ENCODE measurements at places on chromosomes 3 and 15. TPM values are rescaled to one million over a fixed set of nuclear protein-coding genes. Genes with fewer than 3 reads are reported as not detected.
A peak's percentile ranks its signal among the peaks of the same experiment; 100 is the strongest.

DNA sequence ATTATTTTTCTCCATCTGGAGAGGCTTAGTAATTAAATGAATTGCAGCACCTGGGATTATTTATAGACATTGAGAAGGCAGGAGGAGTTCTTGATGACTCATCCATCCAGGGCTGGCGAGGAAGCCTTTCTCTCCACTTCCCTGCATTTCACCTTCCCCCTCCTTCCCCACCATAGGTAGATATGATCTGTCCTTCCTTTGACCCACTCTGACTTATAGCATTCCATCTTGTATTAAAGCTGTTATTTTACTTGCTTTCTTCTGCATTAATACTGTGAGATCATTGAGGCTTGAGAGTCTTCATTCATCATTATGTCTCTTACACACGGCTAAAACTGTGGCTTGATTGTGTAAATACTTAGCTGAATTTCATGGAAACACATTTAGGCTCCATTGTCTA lies 288.8 kb downstream of the FEZF2 start:
- DNase-seq, result no peak
- H3K36me3 ChIP-seq, result no peaks in the 10 kb centered on the region
- H3K27ac ChIP-seq, result no peak overlapping the region
- no peaks in the 10 kb centered on the region for H3K4me1 ChIP-seq

The NANOGP8 gene
- not detected for total RNA-seq

GRCh38 chr3:133443649-133444422 lies 44.0 kb downstream of the BFSP2 start:
- no peak overlapping the region for H3K4me3 ChIP-seq
- H3K27me3 ChIP-seq, result no peaks in the 10 kb centered on the region
- DNase-seq, result peak; percentile 30
- H3K36me3 ChIP-seq, result no peaks in the 10 kb centered on the region

DNA sequence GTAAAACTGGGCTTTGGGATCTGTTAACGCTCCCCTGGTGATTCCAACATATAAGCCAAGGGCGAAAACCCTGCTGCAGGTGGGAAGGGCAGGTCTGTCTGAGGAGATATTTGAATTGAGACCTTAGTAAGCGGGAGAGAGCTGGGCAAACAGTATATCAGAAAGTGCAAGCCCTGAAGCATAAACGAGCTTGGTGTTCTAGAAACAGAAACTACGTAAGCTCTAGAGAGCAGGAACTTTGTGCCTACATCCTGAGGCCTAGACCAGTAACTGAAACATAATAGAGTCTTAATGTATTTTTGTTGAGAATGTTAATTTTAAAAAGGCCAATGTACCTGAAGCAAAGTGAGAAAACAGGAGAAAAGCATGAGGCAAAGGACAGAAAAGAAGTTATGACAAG lies 62.9 kb upstream of the FSIP1 start:
- no peak overlapping the region for H3K27ac ChIP-seq
- no peaks in the 10 kb centered on the region for H3K27me3 ChIP-seq
- H3K4me1 ChIP-seq, result no peaks in the 10 kb centered on the region
- DNase-seq, result no peak
- no peak overlapping the region for H3K4me3 ChIP-seq

GRCh38 chr3:135197246-135197645 lies 402.2 kb downstream of the EPHB1 start:
- no peaks in the 10 kb centered on the region for H3K36me3 ChIP-seq
- no peak overlapping the region for H3K4me3 ChIP-seq
- no peak overlapping the region for H3K27ac ChIP-seq
- H3K27me3 ChIP-seq, result no peaks in the 10 kb centered on the region

DNA sequence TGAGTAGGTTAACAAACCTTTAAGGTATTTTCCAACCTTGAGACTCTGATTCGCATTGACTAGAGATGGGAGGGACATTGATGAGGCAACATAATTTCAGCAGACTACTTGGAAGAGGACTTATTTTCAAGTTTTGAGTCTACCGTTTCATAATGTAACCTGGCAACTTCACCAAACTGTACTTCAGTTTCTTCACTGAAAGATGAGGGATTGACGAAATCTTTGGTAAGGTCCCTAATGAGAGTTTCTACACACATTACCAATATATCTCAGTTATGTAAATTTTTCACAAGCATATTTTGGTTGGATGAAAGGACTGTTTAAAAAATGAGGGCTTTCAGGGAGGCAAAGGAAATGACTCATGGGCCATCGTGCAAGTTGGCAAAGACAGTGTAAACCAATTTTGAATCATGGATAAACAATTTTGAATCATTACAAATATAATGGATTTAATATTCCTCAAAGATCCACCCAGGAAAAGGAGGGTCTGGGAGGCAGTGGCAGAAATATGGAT lies 28.7 kb upstream of the SEMA6D start:
- DNase-seq, result no peak
- H3K4me1 ChIP-seq, result no peaks in the 10 kb centered on the region
- no peak overlapping the region for H3K27ac ChIP-seq
- no peaks in the 10 kb centered on the region for H3K36me3 ChIP-seq
- H3K4me3 ChIP-seq, result no peak overlapping the region

GRCh38 chr3:9767418-9767817 lies 2.3 kb downstream of the CAMK1 start:
- no peaks in the 10 kb centered on the region for H3K27me3 ChIP-seq
- DNase-seq, result no peak
- no peak overlapping the region for H3K27ac ChIP-seq
- no peaks in the 10 kb centered on the region for H3K36me3 ChIP-seq

DNA sequence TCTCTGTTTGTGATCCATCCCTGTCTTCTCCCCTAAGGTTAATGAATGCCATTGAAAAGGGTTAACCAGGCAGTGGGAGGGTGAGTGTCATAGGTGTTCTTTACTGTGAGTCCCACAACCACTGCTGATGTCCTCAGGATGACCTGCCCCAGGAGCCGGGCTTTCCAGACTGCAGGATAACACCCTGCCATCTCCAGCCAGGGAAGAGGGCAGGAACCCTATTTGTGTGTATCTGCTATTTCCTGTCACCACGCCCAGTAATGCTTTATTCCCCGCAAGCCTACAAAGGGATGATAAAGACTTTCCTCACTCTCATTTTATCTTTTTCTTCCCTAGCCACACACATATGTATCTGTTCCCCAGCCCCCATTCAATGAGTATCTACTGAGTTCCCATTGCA lies 15.6 kb upstream of the CTXND1 start:
- DNase-seq, result no peak
- no peaks in the 10 kb centered on the region for H3K4me1 ChIP-seq
- peaks cover 28% of the 10 kb centered on the region for H3K27me3 ChIP-seq
- no peaks in the 10 kb centered on the region for H3K36me3 ChIP-seq
- H3K27ac ChIP-seq, result no peak overlapping the region

DNA sequence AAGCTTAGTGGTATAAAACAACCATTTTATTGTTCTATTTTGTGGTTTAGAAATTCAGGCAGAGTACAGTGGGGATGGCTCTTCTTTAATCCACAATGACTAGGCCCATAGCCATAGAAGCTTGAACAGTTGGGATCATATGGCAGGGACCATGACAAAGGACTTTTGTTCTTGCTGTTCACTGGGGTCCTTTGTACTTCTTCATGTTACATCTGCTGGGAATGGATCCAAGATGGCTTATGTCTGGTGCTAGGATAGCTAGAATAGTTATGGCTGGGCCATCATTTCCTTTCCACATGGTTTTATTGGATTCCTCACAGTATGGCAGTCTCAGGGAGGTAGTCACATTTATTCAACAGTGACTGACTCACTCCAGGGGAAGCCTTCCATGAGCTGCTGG lies 427.9 kb upstream of the AGTR1 start:
- no peaks in the 10 kb centered on the region for H3K36me3 ChIP-seq
- H3K4me1 ChIP-seq, result no peaks in the 10 kb centered on the region
- H3K27ac ChIP-seq, result no peak overlapping the region

The CPN2 gene
- 3.5 TPM for total RNA-seq

The ERICH6 gene
- total RNA-seq, result not detected

The TRIM42 gene
- total RNA-seq, result not detected

GRCh38 chr3:49876567-49876966 lies 6.9 kb upstream of the CAMKV start:
- H3K36me3 ChIP-seq, result no peaks in the 10 kb centered on the region
- no peak for DNase-seq
- no peak overlapping the region for H3K27ac ChIP-seq
- H3K4me3 ChIP-seq, result no peak overlapping the region
- H3K4me1 ChIP-seq, result peaks cover 32% of the 10 kb centered on the region

DNA sequence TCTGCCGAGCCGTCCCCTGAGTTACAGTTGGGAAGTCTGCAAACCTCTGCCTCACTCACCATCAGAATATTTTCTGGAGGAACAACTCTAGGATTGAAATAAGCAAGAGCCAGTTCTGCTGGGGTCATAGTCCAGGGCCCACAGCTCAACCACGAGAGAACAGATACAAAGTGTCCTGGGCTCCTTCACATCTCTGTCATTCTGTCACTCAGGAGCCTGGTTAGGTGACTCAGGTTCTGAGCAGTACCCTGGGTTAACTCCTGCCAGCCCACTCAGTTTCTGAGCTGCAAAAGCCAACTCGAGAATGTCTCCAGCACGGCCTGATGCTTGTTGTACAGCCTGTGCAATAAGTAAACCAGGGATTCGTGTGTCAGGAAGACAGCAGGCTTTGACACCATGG lies 155.7 kb downstream of the SLCO3A1 start:
- H3K27ac ChIP-seq, result no peak overlapping the region
- no peak for DNase-seq
- no peaks in the 10 kb centered on the region for H3K27me3 ChIP-seq
- no peak overlapping the region for H3K4me3 ChIP-seq

DNA sequence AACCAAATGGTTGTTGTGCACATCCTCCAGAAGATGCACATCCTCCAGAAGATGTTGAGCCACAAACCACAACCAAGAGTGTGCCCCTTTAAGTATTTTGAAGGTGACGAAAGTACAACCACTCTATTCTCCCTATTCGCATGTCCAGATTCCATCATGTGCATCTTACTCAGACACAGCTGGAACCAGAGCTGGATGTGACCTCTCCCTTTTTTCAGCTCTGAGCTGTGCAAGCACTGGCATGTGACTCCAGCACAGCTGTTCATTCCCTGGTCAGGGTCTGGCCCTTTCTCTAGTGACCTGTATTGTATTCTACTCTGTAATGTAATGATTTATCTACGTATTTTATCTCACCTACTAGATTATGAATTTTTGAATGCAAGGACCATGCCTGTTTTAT lies 29.3 kb upstream of the DLG1 start:
- no peak overlapping the region for H3K4me3 ChIP-seq
- no peaks in the 10 kb centered on the region for H3K36me3 ChIP-seq
- no peak for DNase-seq
- no peak overlapping the region for H3K27ac ChIP-seq

The KBTBD8 gene
- total RNA-seq, result 10.0 TPM

GRCh38 chr15:60999771-61000170 lies 229.3 kb downstream of the RORA start:
- no peaks in the 10 kb centered on the region for H3K27me3 ChIP-seq
- DNase-seq, result no peak
- no peak overlapping the region for H3K27ac ChIP-seq
- no peak overlapping the region for H3K4me3 ChIP-seq
- H3K4me1 ChIP-seq, result no peaks in the 10 kb centered on the region
- no peaks in the 10 kb centered on the region for H3K36me3 ChIP-seq

- H3K4me1 ChIP-seq, result no peaks in the 10 kb centered on the region
- no peak for DNase-seq
- H3K27ac ChIP-seq, result no peak overlapping the region
- no peak overlapping the region for H3K4me3 ChIP-seq
- no peaks in the 10 kb centered on the region for H3K27me3 ChIP-seq
- H3K36me3 ChIP-seq, result no peaks in the 10 kb centered on the region
These were observed 6.9 kb upstream of the SLC9A9 start for GRCh38 chr3:143855183-143855582.

The GPR171 gene
- total RNA-seq, result not detected

- no peak overlapping the region for H3K4me3 ChIP-seq
- DNase-seq, result peak; percentile 20
- no peaks in the 10 kb centered on the region for H3K4me1 ChIP-seq
- no peaks in the 10 kb centered on the region for H3K36me3 ChIP-seq
- H3K27me3 ChIP-seq, result no peaks in the 10 kb centered on the region
These were observed 88.1 kb upstream of the TGFBR2 start for GRCh38 chr3:30518181-30518864.

DNA sequence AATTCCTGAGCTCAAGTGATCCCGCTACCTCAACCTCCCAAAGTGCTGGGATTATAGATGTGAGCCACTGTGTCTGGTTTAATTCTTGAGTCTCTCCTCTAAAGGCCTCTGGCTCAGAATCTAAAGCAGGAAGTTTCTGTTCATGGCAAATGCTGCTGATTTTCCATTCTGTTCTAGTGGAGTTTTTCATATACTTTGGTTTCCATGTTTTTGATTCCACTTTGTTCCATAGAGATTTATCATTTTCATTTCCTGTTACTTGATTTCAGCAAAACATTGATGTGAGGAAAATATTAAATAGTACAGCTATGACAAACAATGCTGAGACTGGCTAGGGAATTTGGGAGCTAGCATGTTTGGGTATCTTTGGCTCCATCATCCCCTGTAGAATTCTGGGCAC lies 205.6 kb downstream of the TCF12 start:
- no peak overlapping the region for H3K4me3 ChIP-seq
- no peaks in the 10 kb centered on the region for H3K36me3 ChIP-seq
- peaks cover 8% of the 10 kb centered on the region for H3K4me1 ChIP-seq
- no peak for DNase-seq
- H3K27ac ChIP-seq, result no peak overlapping the region

The EPHB3 gene
- 5.2 TPM for total RNA-seq

DNA sequence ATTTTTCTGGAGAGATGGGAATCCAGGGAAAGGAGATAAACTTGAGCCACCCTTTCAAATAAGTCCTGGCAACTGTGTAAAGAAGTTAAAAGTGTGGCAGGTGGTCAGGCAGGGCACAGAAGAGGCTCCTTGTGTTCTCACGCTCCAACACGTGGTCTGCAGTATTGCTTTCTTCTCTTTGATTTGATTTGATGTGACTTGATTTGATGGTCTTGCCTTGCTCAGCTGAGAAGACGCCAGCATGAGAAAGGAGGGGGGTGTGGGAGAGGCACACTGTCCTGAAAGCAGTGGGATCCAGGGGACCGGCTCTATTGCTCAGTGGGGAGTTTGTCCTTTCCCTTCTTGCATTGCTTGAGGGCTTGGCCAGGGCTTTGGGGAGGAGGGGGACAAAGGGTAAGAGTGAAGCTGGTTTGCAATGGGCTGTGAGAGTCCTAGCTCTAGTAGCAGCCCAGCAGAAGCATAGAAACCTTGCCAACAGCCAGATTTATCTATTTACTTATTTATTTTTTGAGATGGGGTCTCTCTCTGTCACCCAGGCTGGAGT lies 25.7 kb upstream of the NEO1 start:
- no peaks in the 10 kb centered on the region for H3K27me3 ChIP-seq
- peaks cover 15% of the 10 kb centered on the region for H3K4me1 ChIP-seq
- DNase-seq, result no peak
- no peak overlapping the region for H3K27ac ChIP-seq
- H3K36me3 ChIP-seq, result no peaks in the 10 kb centered on the region

The GADL1 gene
- 0.13 TPM for total RNA-seq

DNA sequence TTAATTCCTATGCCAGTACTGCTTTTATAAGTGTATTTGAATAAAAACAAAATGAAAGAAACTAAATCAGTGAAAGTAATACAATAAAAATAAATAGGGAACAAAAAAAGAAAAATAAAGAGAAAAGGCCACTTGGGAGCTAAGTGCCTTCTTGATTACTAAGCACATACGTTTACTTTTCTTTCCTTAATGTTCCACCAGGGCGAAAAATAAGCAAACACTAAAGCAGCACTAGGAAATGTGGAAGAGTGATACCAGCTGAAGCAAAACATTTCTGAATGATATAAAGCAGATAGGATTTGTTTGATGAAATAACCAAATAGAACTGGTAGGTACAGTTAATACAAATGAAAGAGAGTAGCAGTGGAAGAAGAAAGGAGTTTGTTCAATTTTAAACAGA lies 132.8 kb upstream of the ZPLD1 start:
- H3K4me1 ChIP-seq, result peaks cover 13% of the 10 kb centered on the region
- H3K36me3 ChIP-seq, result no peaks in the 10 kb centered on the region
- DNase-seq, result no peak
- H3K4me3 ChIP-seq, result no peak overlapping the region
